ENCODE measurements at places on chromosomes 3 and 15.

DNA sequence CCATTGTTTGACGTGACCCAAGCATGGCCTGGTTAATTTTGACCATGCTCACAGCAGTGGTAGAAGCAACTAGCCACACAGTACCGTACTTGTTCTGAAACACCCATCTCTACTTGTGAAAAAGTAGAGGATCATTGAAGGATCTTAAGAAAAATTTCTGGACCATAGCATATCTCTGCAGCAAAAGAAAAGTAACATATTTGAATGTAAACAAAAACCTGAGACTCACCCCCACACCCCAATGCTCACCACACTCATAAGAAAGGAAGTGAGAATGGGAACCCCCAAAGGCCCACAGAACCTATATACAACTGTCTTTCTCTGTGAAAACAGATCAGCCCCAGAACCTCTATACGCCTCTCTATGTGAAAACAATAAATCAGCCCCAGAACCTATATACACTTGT, 33.8 kb upstream of the TFRC start:
- no peak for DNase-seq

- DNase-seq, result no peak
These were observed 25.6 kb upstream of the GOLGA6L2 start for GRCh38 chr15:23472678-23473077.

- no peak for DNase-seq
These were observed 84.6 kb downstream of the ANO10 start for GRCh38 chr3:43537225-43537624.

GRCh38 chr3:44236485-44236908, 5.2 kb upstream of the TOPAZ1 start:
- DNase-seq, result no peak
